ENCODE measurements at places on chromosomes 7 and 10.

GRCh38 chr7:30225863-30226613 lies 58.4 kb upstream of the ZNRF2 start:
- DNase-seq, result no peak
- no peaks in the 10 kb centered on the region for H3K36me3 ChIP-seq
- peaks cover 21% of the 10 kb centered on the region for H3K4me1 ChIP-seq
- no peak overlapping the region for H3K4me3 ChIP-seq

- H3K4me1 ChIP-seq, result no peaks in the 10 kb centered on the region
- H3K27me3 ChIP-seq, result no peaks in the 10 kb centered on the region
- no peaks in the 10 kb centered on the region for H3K36me3 ChIP-seq
- DNase-seq, result no peak
- no peak overlapping the region for H3K27ac ChIP-seq
- no peak overlapping the region for H3K4me3 ChIP-seq
Measured at GRCh38 chr10:21978191-21978862, 25.2 kb downstream of the DNAJC1 start.

DNA sequence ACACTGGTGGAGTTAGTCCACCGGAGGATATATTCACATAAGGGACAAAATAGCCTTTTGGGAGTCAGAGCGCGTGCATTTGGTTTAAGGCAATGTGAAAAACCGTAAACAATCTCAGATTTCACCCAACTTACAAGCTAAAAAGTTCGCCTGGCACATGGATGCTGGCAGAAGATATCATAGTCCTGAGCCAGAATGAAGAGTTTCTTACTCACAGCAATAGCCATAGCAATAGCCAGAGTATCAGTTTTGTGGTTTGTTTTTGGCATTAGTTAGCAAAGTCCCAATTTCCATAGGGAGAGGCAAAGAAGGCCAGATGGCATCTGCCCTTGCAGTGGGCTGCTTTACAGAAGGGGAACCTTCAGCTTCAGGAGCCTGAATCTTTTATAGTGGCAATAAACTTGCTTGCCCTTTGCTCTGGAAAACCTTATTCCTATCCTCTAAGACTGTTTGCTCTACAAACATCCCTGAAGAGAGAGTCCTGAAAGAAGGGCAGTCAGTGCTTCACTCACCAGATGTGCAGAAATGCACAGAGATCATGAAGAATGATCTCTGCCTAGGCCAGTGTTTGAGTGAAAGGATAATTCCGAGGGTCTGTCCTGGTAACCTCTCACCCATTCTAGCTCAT lies 28.7 kb upstream of the RSBN1L start:
- no peaks in the 10 kb centered on the region for H3K36me3 ChIP-seq
- H3K4me1 ChIP-seq, result peaks cover 4% of the 10 kb centered on the region
- no peak for DNase-seq
- H3K4me3 ChIP-seq, result no peak overlapping the region
- no peaks in the 10 kb centered on the region for H3K27me3 ChIP-seq

GRCh38 chr7:96933067-96933645 lies 72.2 kb upstream of the DLX6 start:
- no peaks in the 10 kb centered on the region for H3K36me3 ChIP-seq
- H3K27ac ChIP-seq, result no peak overlapping the region
- H3K4me1 ChIP-seq, result no peaks in the 10 kb centered on the region
- no peak for DNase-seq
- H3K4me3 ChIP-seq, result no peak overlapping the region

- no peaks in the 10 kb centered on the region for H3K27me3 ChIP-seq
- no peaks in the 10 kb centered on the region for H3K36me3 ChIP-seq
- no peak overlapping the region for H3K4me3 ChIP-seq
- no peak overlapping the region for H3K27ac ChIP-seq
- no peak for DNase-seq
- H3K4me1 ChIP-seq, result peaks cover 11% of the 10 kb centered on the region
Measured at GRCh38 chr10:119466655-119467054, 75.9 kb downstream of the RGS10 start.

DNA sequence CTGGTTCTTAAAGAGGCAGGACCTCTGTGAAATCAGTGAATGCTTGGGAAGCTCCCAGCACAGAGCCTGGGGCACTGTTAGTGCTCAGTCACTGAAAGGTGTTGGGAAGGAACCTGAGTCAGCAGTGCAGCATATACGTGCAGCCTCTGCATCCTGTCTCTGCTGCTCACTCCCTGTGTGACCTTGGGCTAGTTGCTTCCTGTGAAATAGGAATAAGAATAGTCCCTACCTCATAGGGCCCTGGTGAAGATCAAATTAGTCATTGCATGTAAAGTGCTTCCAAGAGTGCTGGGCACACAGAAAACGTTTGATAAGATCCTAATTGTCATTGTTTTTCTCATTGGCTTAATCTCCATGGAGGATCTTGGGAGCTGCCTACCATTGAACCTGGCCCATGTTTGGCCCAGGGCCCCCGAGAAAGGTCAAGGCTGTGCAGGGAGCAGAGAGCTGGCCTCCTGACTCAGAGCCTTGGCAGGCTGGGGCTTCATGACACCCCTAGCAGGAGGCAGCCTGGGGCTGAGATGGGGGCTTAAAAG lies 73.3 kb upstream of the COL13A1 start:
- H3K27me3 ChIP-seq, result no peaks in the 10 kb centered on the region
- DNase-seq, result no peak
- peaks cover 37% of the 10 kb centered on the region for H3K4me1 ChIP-seq
- H3K27ac ChIP-seq, result no peak overlapping the region

GRCh38 chr7:26153823-26154783 lies 2.1 kb downstream of the NFE2L3 start:
- no peaks in the 10 kb centered on the region for H3K27me3 ChIP-seq
- H3K4me3 ChIP-seq, result peak overlapping the region; percentile 48
- H3K4me1 ChIP-seq, result peaks cover 21% of the 10 kb centered on the region
- no peaks in the 10 kb centered on the region for H3K36me3 ChIP-seq
- DNase-seq, result no peak

DNA sequence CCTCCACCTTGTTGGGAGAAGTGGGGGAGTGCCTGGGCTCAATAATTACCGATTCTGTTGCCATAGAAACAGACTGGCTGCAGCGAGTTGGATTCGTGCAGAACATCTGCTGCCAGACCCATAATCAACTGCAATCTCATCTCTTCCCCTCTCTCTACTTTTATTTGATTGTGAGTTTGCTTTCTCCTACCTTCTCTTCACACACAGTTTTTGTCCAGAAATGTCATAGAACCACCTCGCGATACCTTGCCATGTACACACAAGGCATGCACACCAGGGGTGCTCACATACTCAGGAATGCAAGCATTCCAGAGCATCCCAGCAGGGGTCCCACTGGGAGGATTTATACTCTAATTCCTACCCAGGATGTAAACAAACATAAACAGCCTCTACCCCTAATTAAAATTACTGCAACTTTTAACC lies 262.2 kb upstream of the AOAH start:
- no peak overlapping the region for H3K27ac ChIP-seq
- H3K27me3 ChIP-seq, result no peaks in the 10 kb centered on the region
- no peak overlapping the region for H3K4me3 ChIP-seq
- no peaks in the 10 kb centered on the region for H3K36me3 ChIP-seq

DNA sequence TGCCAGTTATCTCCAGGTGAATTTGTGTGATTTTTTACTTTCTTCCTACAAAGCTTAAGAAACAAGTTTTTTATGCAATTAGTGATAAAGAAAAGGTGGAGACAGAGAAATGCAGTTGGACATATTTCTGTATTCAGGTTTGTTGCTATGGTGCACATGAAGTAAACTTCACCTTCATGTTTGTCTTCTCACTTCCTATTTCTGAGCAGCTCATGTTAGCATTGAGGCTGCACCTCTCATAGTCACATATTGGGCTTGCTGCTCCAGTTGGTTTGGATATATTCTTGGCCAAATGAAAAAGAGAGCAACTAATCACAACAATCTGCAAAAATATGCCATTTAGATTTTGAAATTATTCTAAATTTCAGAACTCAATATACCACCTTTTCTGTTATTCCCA lies 475.6 kb upstream of the ZWINT start:
- no peaks in the 10 kb centered on the region for H3K4me1 ChIP-seq
- no peaks in the 10 kb centered on the region for H3K27me3 ChIP-seq
- no peak for DNase-seq

DNA sequence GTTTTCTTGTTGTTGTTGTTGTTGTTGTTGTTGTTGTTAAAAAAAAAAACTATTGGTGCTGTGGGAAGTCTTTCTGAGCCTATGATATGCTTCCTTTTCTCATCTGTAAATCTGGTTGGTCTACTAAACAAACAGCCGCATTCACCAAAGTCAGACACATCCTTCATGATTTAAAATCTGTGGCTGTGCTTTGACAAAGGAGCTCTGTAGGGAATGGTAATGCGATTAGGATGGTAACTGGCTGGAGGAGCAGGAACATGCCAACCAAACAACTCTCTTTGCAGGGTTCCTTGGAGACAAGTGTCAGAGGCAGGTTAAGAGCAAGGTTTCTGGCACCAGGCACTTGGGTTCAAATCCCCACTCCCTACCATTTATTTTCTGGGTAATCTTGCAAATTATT lies 14.9 kb upstream of the SP4 start:
- no peaks in the 10 kb centered on the region for H3K4me1 ChIP-seq
- no peak overlapping the region for H3K27ac ChIP-seq
- H3K27me3 ChIP-seq, result no peaks in the 10 kb centered on the region
- DNase-seq, result no peak
- H3K4me3 ChIP-seq, result no peak overlapping the region
- no peaks in the 10 kb centered on the region for H3K36me3 ChIP-seq

DNA sequence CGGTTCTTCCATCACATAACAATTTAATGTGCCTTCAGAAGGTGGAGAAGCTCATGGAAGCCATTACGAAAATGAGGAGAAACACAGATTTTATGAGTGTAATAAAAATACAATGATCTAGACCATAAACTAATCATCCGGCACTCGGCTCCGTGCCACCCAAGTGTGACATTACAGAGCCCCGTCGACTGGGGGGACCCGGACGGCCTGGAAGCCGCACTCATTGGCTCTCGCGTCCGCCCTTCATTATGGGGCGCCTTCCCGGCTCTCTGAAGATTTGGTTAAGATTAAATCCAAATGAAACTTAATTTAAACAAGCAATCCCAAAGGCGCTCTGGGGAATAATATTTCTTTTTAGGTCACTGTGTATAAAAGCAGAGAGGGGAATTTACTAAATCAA lies 242.6 kb downstream of the DNAJB6 start:
- no peaks in the 10 kb centered on the region for H3K27me3 ChIP-seq
- no peak overlapping the region for H3K27ac ChIP-seq
- no peak overlapping the region for H3K4me3 ChIP-seq

GRCh38 chr10:33459602-33460001 lies 125.1 kb upstream of the NRP1 start:
- DNase-seq, result no peak
- H3K27ac ChIP-seq, result no peak overlapping the region
- H3K4me3 ChIP-seq, result no peak overlapping the region
- no peaks in the 10 kb centered on the region for H3K36me3 ChIP-seq
- no peaks in the 10 kb centered on the region for H3K27me3 ChIP-seq
- H3K4me1 ChIP-seq, result no peaks in the 10 kb centered on the region

GRCh38 chr7:74407958-74408357 lies 45.7 kb upstream of the GTF2IRD1 start:
- DNase-seq, result no peak
- H3K36me3 ChIP-seq, result no peaks in the 10 kb centered on the region
- H3K27ac ChIP-seq, result no peak overlapping the region
- no peaks in the 10 kb centered on the region for H3K4me1 ChIP-seq

DNA sequence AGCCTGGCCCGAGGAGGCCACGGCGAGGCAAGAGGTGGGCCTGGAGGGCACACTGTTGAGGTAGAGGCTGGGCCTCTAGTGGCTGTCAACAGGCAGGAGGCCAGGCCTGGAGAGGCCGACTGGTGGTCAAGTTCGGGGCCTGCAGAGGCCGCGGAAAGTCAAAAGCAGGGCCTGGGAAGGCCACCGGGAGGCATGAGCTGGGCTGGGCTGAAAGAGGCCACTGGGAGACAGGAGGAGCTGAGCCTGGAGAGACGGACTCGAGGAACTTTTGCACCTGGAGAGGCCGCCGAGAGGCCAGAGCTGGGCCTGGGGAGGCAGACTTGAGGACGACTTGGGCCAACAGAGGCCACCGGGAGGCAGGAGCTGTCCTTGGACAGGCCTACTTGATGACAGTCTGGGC lies 321.2 kb downstream of the ZNF479 start:
- no peaks in the 10 kb centered on the region for H3K4me1 ChIP-seq
- no peak for DNase-seq
- H3K36me3 ChIP-seq, result no peaks in the 10 kb centered on the region

- H3K27me3 ChIP-seq, result no peaks in the 10 kb centered on the region
- no peak for DNase-seq
- H3K27ac ChIP-seq, result no peak overlapping the region
Measured at GRCh38 chr7:130208516-130208915, 856 bp downstream of the SSMEM1 start.

DNA sequence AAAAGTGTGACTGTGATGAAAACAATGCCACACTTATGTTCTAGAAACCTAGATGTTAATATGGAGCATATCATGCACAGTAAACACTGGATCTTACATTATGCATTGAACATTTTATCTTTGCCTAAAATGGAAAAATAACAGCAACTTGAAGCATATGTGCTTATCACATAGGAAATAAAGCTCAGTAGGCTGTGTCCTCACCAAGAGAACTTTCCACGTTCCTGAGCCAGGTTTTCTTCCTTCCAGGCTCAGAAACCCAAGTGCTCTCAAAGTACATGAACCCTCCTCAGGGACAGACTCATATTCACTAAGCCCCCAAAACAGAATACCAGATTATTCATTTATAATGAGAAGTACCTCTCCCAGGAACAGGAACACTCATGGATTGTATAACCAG lies 79.4 kb upstream of the PRKAR2B start:
- no peaks in the 10 kb centered on the region for H3K4me1 ChIP-seq
- no peak for DNase-seq
- H3K27ac ChIP-seq, result no peak overlapping the region
- H3K27me3 ChIP-seq, result no peaks in the 10 kb centered on the region
- no peak overlapping the region for H3K4me3 ChIP-seq
- no peaks in the 10 kb centered on the region for H3K36me3 ChIP-seq

DNA sequence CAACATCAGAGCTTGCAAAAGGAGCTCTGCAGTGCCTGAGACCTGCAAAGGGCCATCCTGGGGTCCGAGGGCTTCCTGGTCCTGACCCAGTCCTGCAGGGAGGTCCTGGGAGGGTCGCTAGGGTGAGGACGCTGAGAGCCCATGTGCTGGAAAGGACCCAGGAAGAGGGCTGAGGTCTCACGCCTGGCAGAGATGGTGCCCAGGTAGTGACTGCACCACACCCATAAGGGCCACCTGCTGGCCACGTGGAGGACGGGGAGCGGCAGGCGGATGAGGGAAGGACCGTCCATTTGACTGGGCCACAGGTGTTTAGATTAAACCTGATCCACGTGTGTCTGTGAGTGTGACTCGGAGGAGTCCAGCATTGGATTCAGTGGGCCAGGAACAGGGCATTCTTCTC lies 392.8 kb downstream of the DNAJB6 start:
- no peak overlapping the region for H3K27ac ChIP-seq
- DNase-seq, result no peak
- no peaks in the 10 kb centered on the region for H3K4me1 ChIP-seq
- H3K4me3 ChIP-seq, result no peak overlapping the region
- H3K36me3 ChIP-seq, result no peaks in the 10 kb centered on the region
- no peaks in the 10 kb centered on the region for H3K27me3 ChIP-seq

- no peaks in the 10 kb centered on the region for H3K4me1 ChIP-seq
- H3K27me3 ChIP-seq, result no peaks in the 10 kb centered on the region
- H3K36me3 ChIP-seq, result peaks cover under 1% of the 10 kb centered on the region
Measured at GRCh38 chr7:156703209-156703608, 62.6 kb downstream of the RNF32 start.
